HT1080 (cell line): ENCODE measurements at places on chromosomes 3 and 15.
A peak's percentile ranks its signal among the peaks of the same experiment; 100 is the strongest.

DNA sequence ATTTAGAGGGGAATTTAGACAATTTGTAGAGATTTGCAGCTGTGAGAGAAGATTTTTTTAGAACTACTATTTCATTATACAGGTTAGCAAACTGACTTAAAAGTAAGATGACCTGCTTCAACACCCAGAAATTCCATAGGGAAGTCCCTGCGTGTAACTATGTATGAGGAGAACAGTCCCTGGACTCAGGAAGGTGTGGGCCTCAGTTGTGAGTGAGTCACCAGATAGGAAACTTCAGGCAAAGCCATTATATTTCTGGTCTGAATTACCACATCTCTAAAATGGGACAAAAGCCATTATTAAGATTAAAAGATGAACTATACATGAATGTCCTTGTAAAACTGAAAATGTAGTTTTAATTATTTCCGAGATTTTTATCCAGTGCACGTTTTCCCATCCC, 488.3 kb upstream of the GOLIM4 start:
- peak; percentile 39 for DNase-seq

- DNase-seq = no peak
Observed at GRCh38 chr15:101442272-101442671, 47.2 kb downstream of the PCSK6 start.

GRCh38 chr3:58874795-58875194, 175.0 kb downstream of the CFAP20DC start:
- peak; percentile 92 for DNase-seq

DNA sequence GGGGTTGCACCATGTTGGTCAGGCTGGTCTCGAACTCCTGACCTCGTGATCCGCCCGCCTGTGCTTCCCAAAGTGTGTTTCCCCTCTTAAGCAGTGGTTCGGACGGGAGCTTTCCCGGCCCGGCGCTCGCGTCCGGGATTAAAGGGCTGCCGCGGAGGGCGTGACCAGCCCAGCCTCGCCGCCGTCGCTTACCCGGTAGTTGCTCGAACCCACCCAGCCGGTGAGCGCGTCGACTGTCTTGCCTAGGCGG, 513 bp downstream of the CLASP2 start:
- peak; percentile 69 for DNase-seq

DNA sequence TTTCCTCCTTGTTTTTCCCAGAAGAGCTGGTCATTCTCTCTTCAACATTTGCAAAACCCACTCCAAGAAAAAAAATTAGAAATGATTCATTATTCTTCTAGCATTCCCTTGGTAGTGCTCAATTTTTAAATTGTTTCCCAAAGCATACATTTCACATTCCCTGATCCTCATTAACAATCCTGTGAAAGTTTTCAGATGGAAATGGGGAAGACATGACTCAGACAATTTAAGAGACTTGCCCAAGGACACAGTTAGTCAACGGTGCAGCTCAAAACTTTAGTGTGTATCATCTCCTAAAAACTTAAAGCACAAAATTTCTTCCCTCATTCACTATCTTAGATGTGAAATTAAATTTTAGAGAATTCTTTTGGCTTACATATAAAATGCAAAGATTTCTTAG, 17.1 kb upstream of the ABI3BP start:
- peak; percentile 35 for DNase-seq

- peak; percentile 41 for DNase-seq
Observed at GRCh38 chr15:48076454-48076853, 44.3 kb upstream of the SLC24A5 start.

GRCh38 chr15:52862677-52863076, 72.5 kb upstream of the ONECUT1 start:
- no peak for DNase-seq

DNA sequence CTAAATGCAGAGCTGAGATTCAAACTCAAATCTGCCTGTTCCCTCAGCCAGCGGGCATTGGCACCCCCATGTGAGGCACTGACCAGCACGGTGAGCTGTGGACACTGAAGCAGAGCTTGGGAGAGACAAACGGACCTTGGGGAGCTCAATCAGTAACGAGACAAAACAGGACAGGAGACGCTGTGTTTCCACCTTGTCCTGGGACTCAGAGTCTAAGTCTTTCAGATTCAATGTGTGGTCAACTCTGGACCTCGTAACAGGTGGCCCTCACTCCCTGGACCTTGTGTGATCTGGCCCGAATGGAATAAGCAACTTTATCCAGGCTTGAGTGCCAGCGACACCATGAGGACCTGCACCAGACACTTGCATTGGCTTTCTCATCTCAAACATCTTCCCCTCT, 232.5 kb downstream of the UACA start:
- DNase-seq = no peak

DNA sequence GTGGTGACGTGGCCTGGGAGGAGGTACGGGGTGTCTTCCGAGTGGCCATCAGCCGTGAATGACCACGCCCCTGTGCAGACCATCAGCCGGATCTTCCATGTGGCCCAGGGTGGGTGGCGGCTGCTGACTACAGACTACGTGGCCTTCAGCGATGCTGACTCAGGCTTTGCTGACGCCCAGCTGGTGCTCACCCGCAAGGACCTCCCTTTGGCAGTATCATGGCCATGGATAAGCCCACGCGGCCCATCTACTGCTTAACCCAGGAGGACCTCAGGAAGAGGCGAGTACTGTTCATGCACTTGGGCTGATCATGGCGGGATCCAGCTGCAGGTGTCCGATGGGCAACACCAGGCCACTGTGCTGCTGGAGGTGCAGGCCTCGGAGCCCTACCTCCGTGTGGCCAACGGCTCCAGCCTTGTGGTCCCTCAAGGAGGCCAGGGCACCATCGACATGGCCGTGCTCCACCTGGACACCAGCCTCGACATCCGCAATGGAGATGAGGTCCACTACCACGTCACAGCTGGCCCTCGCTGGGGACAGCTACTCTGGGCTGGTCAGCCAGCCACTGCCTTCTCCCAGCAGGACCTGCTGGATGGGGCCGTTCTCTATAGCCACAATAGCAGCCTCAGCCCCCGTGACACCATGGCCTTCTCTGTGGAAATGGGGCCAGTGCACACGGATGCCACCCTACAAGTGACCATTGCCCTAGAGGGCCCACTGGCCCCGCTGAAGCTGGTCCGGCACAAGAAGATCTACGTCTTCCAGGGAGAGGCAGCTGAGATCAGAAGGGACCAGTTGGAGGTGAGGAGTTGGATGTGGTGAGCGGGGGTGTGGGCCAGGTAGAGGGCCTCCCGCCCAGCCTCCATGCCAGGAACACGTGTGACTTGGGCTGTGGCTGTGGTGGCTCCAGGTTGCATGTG, 178.4 kb downstream of the TBC1D2B start:
- DNase-seq = peak; percentile 14

DNA sequence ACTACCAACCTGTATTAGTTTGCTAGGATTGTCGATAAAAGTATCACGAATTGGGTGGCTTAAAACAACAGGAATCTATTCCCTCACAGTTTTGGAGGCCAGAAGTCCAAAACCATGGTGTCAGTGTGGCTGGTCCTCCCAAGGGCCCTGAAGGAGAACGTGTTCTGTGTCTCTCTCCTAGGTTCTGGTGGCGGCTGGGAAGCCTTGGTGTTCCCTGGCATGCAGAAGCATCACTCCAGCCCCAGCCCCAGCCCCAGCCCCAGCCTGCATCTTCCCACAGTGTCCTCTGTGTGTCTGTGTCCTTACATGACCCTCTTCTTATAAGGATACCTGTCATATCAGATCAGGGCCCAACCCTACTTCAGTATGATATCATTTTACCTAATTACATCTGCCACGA, 272.5 kb upstream of the LYSMD4 start:
- no peak for DNase-seq

DNA sequence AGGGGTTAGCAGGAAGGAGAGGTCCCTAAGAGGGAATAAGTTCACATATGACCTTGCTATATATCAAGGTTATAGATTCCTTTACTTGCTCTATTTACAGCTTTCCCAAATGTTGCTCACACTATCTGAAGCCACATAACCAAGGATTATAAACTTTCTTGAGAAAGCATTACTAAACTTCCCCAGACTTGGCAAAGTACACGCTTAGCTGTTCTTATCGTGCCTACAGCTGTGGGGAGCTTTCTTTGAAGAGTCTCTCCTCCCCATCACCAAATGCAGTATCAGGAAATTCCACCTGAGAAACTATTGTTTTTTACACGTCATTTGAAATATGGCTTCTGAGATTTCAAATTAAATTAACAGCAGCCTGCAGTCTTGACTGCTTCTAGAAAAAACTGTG, 284.5 kb downstream of the CHL1 start:
- no peak for DNase-seq

DNA sequence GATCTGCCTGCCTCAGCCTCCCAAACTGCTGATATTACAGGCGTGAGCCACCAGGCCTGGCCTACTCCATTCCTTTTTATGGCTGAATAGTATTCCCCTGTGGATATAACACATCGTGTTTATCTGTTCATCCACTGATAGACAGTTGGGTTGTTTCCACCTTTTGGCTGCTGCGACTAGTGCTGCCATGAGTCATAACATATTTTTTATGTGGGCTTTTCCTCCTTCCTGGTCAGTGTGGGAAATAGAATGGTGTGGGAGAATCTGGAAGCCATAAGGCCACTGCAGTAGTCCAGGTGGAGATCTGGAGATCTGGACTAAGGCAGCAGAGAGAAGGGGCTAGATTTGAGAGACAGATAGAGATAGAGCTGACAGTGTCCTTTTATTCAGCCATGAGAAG, 16.2 kb downstream of the LCMT2 start:
- DNase-seq = peak; percentile 32

DNA sequence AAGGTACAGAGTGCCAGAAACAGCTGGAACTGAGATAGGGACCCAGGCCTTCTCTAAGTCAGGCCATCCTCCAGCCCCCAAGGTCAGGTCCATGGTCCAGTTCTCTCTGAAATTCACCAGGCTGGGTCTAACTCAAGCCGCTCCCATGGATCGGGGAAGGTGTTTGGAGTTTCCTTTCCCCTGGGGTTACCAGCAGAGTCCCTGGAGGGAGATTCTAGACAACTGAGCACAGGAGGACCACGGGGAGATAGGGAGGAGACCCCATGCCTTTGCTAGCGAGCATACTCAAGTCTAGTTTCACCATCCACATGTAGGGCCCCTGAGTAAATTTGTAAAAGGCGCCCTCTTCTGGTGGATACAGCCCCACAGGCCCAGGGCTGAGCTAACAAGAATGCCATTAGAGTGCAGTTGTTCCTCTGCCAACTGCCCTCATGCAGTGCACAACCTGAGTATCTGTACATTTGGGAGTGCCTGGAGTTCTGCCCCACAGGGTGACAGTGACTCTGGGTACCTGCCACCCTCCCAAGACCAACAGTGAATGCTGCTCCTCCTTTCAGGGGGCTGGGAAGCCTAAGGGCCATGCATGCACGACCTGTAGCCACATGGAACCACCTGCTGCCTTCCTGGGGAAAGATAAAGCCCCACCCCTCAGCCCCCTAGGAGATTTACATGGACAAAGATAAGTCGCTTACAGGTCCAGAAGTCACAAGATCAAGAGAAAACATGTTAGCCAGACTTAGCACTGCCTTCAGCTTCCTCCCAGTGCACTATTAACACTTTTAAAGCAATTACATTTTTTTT, 89.0 kb downstream of the IQSEC1 start:
- DNase-seq = peak; percentile 58

- DNase-seq = peak; percentile 66
Observed at GRCh38 chr3:37967260-37967881, 23.2 kb upstream of the VILL start.

- DNase-seq = no peak
Observed at GRCh38 chr3:65935724-65936123, 103.0 kb downstream of the MAGI1 start.

DNA sequence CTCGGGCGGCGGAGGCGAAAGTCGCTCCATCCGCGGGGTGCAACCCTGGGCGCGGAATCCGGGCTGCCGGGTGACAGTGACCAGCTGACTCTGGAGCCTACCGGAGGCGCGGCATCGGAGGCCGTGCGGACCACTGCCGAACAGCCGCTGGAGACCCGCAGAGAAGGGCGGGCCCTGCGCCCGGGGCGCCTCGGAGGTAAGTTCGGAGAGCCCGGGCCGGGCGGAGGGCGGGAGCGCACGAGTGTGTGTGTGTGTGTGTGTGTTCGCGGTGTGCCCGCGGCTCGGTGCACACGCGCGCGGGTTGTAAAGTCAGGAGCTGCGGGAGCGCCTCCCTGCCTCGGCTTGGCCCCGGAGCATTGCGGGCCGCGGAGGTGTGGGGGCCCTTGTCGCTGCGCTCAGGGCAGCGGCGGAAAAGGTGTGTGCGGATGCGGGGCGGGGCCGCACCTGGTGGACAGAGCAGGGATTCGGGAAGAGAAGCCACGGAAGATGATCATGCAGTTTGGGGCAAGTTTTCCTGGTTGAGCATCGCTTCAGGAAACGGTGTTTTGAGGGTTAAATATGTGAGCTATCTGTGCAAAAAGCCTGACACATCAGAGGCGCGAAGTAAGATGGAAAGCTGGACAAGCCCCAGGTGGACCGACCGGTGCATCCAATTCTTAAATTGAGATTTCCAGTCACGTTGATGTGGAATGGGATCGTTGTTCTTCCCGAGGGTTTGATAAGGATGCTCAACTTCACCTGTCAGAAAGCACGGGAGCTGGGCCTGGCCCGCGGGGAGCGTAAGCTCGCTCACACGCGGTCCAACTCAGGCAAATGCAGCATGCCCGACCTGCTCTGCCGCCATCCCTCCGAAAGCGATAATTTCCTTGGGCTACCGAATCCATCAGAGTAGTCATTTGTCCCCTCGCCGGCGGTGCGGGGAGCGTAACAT, 474 bp downstream of the MINAR1 start:
- no peak for DNase-seq

DNA sequence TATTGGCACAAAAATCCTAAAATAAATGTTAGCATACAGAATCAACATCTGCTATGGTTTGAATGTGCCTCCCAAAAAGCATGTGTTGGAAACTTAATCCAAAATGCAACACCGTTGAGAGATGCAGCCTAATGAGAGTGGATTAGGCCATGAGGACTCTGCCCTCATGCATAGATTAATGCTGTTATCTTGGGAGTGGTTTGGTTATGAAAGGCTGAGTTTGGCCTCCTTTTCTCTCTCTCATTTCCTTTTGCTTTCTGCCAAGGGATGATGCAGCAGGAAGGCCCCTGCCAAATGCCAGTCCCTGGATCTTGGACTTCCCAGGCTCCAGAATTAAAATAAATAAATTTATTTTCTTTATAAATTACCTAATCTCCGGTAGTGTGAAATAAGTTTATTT, 49.4 kb downstream of the SYNM start:
- DNase-seq = no peak

DNA sequence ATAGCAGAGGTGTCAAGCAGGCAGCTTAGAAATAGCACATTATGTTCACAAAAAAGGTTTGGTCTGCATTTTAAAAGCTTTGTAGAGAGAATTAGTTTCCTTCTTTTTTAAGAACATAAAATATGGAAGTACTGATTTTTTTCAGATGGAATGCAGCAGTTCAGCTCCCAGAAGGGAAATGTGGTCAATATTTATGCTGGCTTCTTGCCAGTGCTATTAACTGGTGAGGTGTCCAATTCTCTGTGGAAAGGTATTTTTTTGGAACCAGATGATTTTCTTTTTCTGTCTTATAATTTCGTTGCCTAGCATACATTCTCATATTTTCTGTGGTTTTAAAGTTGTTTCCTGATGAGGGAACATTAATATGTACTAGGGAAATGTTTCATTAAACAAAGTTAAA, 211.4 kb upstream of the ZNF385D start:
- DNase-seq = peak; percentile 28

GRCh38 chr15:78866803-78867202, 5.9 kb upstream of the MORF4L1 start:
- no peak for DNase-seq

GRCh38 chr3:45606991-45607712, 12.6 kb downstream of the LIMD1 start:
- no peak for DNase-seq
